ACHN (cell line): ENCODE measurements at places on chromosomes 1 and 21.
A peak's percentile ranks its signal among the peaks of the same experiment; 100 is the strongest.

DNA sequence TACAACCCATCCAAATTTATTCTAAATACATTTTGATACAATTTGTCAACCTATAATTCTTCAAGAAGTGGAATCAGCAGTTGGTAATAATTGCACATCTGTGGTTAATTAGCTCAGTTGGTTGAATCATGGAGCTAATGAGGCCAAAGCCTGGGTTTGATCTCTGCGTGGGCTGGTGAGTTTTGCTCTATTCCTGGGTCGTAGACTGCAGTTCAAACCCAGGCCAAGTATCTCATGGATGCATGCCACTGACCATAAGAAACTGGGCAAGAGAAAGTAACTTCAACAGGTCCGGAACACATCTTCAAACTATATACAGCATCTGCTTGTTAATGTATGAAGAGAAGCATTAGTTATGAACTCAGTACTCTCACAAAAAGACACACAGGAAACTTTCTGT is 779.7 kb downstream of the USP25 start:
- DNase-seq, result no peak

GRCh38 chr1:238205045-238205662 is 314.4 kb upstream of the ZP4 start:
- DNase-seq, result no peak

- DNase-seq, result no peak
Measured at GRCh38 chr1:1989789-1990188, 13.8 kb downstream of the CFAP74 start.

GRCh38 chr1:83102630-83103071 is 896.3 kb downstream of the TTLL7 start:
- no peak for DNase-seq

- DNase-seq, result no peak
Measured at GRCh38 chr1:202152399-202152798, 7.9 kb upstream of the ARL8A start.

DNA sequence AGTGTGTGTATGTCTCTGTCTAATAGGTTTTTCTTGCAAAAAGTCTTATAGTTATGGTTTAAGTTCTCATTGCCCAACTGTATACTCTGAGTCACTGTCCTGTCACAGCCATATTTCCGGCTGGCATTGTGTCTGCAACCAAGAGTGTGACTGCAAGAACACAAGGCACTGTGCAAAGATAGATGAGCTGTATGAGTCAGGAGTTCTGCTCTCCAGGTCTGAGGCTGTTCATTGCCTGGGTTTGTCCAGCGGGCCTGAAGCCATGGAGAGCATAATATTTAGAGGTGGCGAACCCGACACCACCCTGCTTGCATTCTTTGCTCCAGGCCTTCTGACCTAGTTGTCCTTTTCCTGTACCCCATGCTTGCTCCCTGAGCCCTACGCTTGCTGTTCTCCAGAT is 50.9 kb upstream of the CNIH3 start:
- peak; percentile 18 for DNase-seq

GRCh38 chr1:228381356-228381755 is 25.3 kb downstream of the TRIM11 start:
- DNase-seq, result no peak

- no peak for DNase-seq
Measured at GRCh38 chr1:198183605-198184004, 26.8 kb downstream of the NEK7 start.

- no peak for DNase-seq
Measured at GRCh38 chr1:56289260-56289659, 290.1 kb downstream of the PLPP3 start.

DNA sequence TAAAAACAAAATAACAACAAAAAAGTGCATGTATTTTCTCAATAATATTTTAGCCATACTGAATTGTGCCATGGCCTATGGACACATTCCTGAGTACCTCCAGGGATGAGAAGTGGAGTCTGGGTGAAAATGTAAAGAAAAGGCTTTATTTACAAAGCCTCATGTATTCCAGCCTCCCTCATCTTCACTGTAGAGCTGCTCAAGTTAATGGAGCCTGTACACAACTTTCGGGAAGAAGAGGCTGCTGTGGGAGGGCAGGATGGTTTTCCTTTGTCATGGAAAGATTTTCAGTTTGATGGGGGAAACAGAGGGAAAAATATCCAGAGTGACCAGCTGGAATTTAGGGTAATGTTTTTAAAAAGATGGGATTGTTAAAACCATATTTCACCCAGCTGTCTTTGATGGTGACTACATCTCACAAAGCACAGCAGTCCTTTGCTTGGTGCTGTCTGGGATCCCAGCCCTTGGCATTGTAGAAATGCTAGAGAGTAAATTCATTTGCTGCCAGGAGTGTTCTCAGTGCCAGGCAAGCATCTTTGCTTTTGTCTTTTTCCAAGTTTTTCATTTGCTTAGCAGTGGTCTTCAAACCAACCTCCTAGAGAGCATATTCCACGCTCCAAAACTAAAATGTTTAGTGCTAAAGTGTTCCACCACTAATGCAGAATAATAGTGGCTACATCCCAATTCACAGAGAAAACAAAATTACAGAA is 54.9 kb downstream of the DPT start:
- DNase-seq, result no peak
